Renal cortical epithelial cell (primary cell): ENCODE measurements at places on chromosomes 6 and 20.
A peak's percentile ranks its signal among the peaks of the same experiment; 100 is the strongest.

GRCh38 chr6:167831281-167831828 lies 4.6 kb downstream of the AFDN start:
- DNase-seq, result no peak

GRCh38 chr6:1507251-1507650 lies 102.5 kb upstream of the FOXC1 start:
- DNase-seq, result no peak

GRCh38 chr6:11096109-11096508 lies 2.5 kb downstream of the SMIM13 start:
- DNase-seq, result peak; percentile 66

DNA sequence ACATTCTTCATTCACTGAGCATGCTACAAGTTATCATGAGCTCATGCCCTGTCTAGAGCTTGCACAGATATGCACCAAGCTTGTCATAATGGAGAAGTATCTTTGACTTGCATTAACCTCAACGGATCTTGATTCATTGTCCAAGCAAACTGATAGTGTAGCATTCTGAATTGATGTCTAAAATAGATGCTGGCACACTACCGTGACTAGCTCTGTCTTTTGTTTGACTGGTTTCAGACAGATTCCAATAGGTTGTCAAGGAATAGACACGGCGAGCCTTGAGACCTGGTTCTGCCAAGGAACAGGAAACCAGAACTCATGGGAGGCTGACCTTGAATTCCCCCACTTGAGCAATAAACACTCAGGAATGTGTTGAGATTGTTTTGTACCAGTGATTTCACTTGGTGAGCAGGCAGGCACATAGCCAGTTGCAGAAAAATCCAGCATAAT lies 1153.1 kb upstream of the GJE1 start:
- peak; percentile 99 for DNase-seq

GRCh38 chr6:146560607-146561006 lies 17.0 kb downstream of the RAB32 start:
- DNase-seq, result no peak

DNA sequence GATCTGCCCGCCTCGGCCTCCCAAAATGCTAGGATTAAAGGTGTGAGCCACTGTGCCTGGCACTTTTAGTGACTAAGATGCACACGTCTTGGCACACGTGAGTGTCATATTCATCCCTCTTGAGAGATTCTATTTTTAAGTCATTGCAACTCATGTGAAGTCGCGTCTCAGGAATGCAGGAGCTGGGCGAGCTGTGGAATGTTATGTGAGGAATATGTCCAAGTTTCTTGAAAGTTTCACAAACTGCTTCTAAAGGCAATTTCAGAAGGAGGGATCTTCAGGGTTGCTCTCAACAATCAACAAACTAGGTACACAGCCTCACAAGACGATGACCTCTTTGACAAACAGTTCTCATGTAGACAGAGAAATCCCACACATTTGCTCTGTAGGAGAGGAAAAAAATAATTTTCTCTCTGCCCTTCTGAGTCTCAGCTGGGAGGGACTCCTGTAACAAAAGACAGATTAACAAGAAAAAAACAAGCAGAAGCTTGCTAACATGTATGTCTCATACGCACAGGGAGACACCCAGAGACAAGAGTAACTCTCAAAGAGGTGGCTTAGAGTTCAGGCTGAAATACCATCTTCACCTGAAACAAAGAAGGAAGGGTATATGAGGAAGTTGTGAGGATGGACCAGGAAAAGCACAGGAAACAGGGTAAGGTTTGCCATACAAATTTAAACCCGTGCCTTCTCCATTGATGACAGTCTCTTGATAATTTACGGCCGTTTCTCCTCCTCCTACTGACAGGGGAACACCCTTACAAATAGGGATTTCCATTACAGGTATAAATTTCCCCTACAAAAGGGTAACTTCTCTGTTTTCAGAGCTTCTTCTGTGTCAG lies 45.3 kb upstream of the FAM50B start:
- peak; percentile 94 for DNase-seq

- DNase-seq, result peak; percentile 47
Measured at GRCh38 chr6:144678844-144679243, 393.7 kb downstream of the UTRN start.
